Uterus (tissue), 4 donors: ENCODE measurements at places on chromosomes 3 and 15. TPM values are rescaled to one million over a fixed set of nuclear protein-coding genes. Genes with fewer than 3 reads are reported as not detected.
A peak's percentile ranks its signal among the peaks of the same experiment; 100 is the strongest.

- DNase-seq: peak; percentile 27
Observed at GRCh38 chr15:66253418-66254088, at the start of gene MEGF11. Gene MEGF11 (minus strand): TSS chr15:66253750. CDS start chr15:66128403, 125,347 bp downstream.

GRCh38 chr3:39752019-39752637, 57.3 kb upstream of the MYRIP start:
- no peak for DNase-seq

Gene CAMK2N2
- total RNA-seq: not detected

DNA sequence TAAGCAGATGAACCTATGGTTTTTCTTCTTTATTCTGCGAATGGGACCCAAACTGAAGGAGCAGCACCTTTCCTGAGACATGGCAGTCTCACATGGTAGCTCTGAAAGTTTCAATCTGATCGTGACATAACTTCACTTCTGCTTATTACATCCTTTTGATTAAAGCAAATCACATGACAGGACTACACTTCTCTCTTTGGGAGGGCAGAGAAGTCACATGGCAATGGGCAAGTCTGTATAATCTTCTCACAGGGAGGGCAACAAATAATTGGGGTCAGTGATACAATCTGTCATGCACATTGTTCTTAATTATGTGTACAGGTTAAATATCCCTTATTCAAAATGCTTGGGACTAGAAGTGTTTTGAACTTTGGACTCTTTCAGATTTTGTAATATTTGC, 21.6 kb downstream of the NCBP2 start:
- DNase-seq: no peak

Gene HIGD2B
- not detected for total RNA-seq

- DNase-seq: no peak
Observed at GRCh38 chr3:195907684-195907933, 742 bp downstream of the TNK2 start.

DNA sequence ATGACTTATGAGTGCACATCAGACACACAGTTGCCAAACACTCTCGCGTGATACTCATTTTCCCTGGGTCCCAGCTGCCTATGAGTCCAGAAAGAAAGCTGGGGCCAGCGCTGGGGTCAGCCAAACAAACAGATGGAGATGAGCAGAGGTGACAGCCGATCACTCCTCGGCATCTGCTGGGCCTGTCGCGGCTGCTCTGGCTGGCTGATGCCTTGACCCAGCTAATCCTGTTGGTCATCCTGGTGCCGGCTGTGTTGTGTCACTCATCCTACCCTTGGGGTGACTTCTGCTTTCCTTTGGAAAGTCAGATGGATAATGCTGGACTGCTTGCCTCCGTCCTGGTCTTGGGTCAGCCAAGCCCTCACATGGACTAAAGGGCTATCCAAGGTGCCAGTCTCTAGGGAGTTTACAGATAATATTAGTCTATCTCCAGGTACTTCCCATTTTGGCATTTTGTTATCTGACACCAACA, 105.3 kb upstream of the PDZRN3 start:
- DNase-seq: peak; percentile 52

- DNase-seq: no peak
Observed at GRCh38 chr3:129254536-129255230, 5.3 kb downstream of the COPG1 start.

Gene STRIT1
- total RNA-seq: not detected

- DNase-seq: no peak
Observed at GRCh38 chr3:193815246-193816027, 222.4 kb downstream of the OPA1 start.

- no peak for DNase-seq
Observed at GRCh38 chr3:97778152-97778551, 13.6 kb downstream of the ARL6 start.

Gene PLXND1
- 132 TPM for total RNA-seq

- DNase-seq: no peak
Observed at GRCh38 chr15:31171731-31172130, 70.2 kb upstream of the TRPM1 start.

GRCh38 chr3:111800472-111800871, 58.6 kb upstream of the PHLDB2 start:
- no peak for DNase-seq

Gene ZNF385D
- 12.9 TPM for total RNA-seq

DNA sequence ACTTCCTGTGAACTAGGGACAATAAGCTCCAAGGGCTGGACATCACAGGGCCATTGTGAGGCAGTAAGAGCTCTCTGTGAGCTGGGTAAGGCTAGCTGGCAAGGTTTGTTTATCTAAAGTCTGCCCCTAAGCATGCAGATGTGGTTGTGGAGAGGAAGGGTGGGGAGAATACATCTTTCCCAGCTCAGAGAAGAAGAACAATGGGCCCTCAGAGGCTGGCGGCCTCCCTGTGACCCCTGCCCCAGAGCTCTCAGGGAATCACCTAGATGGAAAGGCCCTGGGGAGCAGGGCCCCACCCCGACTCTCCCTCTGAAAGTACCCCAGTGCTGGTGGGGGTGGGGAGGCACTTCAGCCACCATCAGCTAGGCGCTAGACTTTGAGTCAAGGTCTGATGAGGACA, 4.3 kb upstream of the AP3B2 start:
- DNase-seq: no peak

- DNase-seq: no peak
Observed at GRCh38 chr15:91067036-91067435, 33.0 kb upstream of the SV2B start.

DNA sequence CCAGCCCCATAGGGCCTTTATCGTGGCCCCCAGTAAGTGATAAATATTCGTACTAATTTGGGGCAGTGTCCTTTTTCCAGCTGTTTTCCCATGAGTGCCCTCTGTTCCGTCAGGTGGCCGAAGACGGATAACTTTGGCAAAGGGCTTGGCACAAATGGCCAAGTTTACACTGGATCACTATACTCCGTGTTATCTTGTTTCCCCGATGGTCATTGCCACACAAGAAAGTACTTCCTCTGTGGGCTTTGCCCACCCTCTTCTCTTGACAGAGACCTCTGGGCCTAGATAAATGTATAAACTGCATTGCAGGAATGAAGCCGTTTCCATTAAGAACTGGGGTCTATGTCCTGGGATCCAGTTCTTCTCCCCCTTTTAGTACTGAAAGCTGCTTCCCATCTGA, 39.1 kb downstream of the SMAD3 start:
- no peak for DNase-seq

Gene SLITRK3
- under 0.01 TPM for total RNA-seq

- no peak for DNase-seq
Observed at GRCh38 chr3:168162172-168162571, 66.4 kb upstream of the GOLIM4 start.

Gene PLSCR5
- not detected for total RNA-seq

Gene RTP2
- total RNA-seq: not detected

- DNase-seq: no peak
Observed at GRCh38 chr3:189967254-189967865, 153.3 kb downstream of the P3H2 start.

DNA sequence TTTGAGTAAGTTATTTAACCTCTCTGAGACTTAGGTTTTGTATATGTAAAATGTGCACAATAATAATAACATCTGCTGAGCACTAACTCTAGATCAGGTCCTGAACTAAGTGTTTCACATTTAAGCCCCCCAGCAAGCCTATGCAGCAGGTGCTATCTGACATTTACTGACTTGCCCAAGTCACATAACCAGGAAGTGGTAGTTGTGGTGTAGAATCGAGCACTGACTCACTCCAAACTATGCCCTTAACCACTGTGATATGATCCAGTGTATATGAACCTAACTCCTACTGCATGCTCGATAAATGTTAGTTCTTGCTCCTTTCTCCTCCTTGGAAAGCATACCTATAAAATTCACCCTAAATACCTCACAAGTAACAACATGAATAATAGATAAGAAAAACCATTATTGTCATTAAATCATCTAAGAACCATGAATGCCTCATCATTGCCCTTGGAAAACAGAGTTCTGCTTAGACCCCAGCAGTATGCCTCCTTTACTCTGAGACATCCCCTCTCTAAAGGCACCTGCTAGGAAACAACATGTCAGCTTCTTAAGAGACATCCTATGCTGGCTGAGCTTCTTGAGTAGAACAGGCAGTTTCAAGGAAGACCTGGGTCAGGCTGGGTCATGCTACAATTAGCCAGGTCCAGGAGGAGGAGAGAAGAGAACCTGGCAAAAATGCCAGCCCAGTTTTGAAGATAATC, 3.0 kb upstream of the SHC4 start:
- DNase-seq: no peak

Gene AHSG
- not detected for total RNA-seq

DNA sequence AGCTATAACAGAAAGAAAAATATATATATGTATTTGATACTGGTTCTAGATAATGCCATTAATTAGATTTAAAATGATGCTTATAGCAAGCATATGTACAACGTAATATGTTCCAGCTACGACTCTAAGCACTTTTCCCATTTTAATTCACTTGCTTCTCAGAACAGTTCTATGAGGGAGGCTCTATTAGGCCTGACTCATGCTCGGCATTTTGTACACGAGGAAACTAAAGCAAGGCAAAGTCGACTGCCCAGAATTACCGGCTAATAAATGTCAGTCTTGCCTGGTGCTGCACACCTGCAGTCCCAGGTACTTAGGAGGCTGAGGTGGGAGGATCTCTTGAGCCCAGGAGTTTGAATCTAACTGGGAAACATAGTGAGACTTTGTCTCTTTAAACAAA, 106.0 kb downstream of the PTPRG start:
- DNase-seq: no peak

GRCh38 chr3:16174389-16174788, at the start of gene GALNT15:
Gene GALNT15 (plus strand): TSS chr3:16174680. CDS start chr3:16175152, 472 bp downstream.
- peak; percentile 86 for DNase-seq

DNA sequence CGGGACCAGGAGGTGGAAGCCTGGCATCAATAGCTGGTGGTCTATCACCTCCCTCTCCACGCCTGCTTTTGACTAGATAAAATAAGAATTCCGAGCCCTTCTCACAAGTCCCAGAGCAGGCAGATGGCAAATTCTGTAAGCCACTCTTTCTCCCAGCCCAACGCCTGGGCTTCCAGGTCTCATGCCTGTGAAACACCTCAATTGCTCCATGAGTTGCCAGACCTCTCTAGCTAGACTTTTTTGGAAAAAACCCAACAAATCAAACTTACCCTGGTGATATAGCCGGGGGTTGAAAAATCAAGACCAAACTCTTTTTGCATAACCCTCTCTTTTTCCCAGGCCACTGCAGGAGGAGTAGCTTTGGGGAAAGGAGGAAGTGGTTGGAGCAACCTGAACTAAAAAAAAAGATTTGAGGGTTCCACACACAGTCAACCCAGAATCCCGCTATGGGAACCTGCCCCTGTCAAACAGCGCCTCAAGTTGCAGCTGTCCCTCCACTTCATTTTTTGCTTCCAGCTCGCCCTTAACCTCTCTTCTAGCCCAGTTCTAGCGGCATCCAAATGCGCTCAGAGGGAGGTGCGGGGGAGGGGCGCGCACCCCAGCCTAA, 7.0 kb downstream of the BHLHE40 start:
- no peak for DNase-seq

Gene NEIL1
- 53.4 TPM for total RNA-seq

Gene C3orf22
- not detected for total RNA-seq

DNA sequence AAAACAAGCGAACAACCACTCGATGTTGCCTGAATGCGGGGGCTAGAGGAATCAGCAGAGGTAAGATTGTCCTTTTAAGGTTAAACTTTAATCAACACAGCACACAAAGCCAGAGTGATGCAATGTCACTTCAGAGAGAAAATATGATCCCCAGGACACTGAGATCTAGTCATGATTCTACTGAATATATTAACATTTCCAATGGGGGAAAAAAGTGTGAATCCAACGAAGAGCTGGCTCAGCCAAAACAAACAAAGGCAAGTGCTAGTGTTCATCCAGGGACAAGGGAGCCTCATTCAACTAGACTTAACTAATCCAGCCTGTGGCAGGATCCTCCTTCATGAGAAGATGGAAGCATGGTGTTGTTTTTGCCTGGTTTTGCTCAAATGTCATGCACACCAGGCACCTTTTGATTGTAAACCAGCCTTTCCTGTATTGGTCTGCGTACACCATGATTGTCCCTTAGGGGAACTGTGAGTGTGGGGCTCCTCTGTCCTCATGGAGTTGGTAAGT, 35.8 kb downstream of the SCG5 start:
- no peak for DNase-seq

Gene SLC12A6
- 26.9 TPM for total RNA-seq

DNA sequence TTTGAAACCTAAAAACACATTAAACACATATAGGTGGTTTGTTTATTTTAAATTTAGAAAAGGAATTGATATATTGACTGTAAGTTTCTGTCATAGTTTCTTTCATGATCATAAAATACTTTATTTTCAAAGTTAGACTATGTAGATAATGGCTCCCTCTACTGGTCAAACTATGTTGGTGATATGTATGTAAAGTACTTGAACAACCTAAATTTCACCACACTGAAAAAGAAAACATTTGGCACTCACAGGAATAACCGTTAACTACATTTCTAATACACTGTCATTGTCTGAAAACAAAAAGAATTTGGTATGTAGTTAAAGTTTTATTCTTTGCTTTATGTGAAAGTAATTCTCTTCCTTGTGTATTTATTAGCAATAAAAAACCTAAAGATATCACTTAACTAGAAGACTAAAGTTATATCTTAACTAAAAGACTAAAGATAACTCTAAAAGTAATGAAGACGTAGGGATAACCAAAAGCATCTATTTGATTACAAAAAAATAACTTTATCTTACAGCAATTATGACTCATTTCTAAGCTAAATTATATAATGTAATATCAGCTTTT, 427.5 kb downstream of the VGLL3 start:
- no peak for DNase-seq

DNA sequence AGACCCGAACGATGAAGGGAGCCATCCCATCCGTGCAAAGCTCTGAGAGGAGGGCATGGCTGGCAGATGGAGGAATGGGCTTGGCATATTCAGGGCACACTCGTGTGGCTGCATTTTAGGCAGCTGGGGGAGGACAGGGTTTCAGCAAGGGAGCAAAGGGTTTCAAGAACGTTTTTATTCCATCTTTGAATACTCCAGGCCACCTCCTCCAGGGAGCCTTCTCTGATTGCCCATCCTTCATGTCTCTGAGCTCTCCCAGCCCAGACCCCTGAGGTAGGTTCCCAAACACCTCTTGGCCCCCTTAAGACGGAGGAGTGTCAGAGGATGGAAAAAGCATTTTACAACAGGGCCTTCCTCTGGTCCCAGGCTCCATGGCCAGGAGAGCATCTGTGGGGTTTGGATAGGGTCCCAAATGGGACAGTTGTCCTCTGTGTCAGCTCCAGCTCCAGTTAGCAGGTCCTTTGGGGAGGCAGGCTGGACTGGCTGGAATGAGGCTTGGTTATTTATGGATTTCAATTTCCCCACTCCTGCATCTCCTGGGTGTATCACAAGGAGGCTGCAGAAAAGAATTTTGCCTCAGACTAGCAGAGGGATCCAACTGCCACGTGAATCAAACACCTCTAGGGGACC, 17.7 kb upstream of the SLC6A1 start:
- no peak for DNase-seq

GRCh38 chr3:157119369-157119951, 40.5 kb downstream of the CCNL1 start:
- no peak for DNase-seq
